ENCODE measurements at places on chromosomes 11 and 22.

DNA sequence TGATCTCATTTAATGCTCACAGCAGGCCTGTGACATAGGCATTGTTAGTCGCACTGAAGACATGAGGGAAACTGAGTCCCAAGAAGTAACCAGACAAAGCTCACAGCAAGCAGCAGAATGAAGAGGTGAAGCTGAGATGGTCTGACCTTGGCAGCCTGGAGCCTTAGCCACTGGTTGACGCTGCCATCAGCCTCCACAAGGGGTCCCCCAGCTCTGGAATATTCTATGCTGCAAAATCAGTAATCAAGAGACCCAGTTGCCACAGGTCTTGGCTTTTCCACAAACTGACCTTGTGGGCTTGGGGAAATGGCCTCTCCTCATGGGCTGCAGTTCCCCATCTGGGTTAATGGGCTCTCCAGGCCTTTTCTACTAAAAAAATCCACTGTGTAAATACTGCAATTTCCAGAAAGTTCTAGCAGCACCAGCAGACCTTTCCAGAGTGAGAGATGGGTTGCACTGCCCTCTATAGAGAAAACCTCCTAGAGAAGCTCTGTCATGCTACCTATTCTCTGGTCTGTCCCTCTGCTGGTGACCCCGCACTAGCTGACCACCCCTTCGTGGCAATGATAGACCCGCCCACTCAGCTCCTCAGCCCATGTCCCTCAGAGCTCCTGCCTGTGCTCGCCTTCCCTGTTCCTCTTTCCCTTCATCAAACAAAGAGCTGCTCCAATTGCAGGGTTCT, 22.6 kb upstream of the ISX start:
- no peak for DNase-seq

- DNase-seq = no peak
Measured at GRCh38 chr11:99693941-99694492, 673.3 kb downstream of the CNTN5 start.

DNA sequence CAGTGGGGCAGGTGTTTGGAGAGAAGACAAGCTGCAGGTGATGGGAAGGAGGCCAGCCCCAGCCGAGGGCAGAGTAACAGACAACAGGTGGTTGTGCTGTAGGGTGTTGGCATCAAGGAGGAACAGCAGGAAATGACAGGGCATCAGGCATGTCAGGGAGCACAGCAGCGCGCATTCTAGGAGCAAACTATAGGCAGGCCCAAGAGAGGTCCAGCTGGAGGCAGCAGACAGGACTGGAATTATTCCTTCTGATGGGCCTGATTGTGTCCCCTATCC, 13.6 kb downstream of the ADM start:
- no peak for DNase-seq

DNA sequence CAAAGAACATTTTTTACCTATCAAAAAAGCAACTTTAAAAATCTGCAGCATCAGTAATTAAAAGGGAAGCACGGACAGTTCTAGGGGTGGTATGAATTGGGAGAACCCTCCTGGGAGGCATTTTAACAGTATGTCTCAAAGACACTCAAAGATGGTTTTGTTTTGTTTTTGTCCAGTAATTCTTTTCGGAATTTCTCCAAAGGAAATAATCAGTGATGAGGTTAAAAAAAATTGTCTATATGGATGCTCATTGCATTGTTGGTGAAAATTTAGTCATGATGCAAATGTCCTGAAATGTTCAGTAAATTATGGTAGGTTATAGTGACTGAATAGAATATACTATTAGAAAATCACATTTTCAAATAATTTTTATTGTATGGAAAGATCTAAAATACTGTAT, 115.1 kb downstream of the ATXN10 start:
- DNase-seq = no peak

GRCh38 chr11:100791860-100792259, 104.8 kb downstream of the ARHGAP42 start:
- no peak for DNase-seq

DNA sequence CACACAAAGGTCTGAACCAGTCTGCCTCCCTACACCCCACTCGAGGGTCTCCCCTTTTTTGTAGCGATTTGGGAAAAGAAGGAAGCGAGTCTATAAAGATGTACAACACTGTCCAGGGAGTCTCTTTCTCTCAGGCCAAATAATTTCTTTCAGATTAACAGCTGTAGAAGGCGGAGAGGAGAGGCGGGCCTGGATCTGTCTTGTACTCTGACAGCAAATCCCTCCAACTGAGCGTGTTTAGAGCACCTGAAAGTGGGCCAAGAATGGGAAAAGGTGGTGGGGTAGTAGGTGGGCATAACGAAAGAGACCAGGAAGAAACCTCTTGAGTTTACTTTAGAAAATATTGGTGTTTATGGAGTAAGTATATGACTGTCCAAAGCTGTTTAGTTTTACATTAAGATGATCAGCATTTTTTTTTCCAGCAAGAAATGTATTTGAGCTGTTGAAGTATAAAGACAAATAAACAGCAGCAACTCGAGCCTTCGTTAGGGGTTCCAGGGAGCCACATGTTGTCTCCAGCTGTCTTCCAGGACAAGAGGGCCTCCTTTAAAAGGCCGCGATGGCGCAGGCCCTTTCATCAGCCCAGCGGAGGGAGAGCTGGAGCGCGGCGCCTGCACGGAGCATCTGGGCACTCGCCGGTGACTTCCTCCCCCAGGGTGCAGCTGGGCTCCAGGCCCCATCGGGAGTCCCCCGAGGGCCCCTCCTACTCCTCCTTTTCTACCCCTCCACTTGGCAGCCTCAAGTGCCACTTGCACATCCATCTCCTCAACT, 34.9 kb downstream of the SCUBE1 start:
- no peak for DNase-seq

DNA sequence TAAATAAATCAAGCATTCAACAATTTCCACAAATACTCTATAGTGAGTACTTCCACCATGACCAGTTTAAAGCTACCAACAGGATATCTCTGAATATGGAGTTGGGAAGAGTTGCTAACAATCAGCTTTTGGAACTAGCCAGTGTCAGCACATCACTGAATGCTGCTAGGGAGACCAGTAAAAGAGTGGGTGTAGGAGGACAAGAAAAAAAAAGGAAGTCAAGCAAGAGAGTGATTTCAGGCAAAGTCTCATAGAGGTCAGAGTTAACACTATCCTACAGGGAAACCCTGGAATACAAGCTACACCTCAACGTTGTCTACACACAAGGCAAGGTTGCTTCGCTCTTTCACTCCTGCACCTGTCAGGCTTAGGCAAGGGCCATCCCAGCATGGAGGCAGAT, 24.2 kb downstream of the EIF3F start:
- DNase-seq = no peak

- DNase-seq = no peak
Measured at GRCh38 chr11:76621868-76622267, 48.7 kb downstream of the LRRC32 start.

DNA sequence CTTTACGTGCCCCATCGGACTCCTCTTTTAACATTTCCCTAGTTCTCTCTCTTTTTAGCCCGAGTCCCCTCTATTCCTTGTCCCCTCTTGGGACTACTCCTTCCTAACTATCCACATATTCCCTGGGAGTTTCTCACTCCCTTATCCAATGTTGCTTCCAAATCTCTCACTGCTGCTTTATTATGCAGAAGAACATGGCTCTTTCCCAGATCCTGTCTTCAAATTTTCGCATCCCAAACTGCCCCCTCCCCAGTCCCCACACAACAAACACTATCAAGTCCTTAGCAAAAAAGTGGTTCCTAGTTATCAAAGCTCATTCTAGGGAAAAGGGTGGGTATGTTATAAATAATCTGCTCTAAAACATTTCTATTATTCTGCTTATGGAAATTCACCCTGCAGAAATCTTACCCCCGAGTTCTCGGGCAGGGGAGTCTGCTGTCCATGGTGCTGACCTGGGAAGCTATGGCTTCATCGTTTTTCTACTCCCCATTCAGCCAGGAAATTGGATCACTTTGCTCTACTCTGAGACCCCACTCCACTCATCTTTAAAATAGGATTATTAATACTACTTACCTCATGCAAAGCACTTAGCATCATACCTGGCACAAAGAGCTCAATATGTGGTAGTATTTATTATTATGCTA, 393.5 kb downstream of the BUD13 start:
- DNase-seq = no peak

DNA sequence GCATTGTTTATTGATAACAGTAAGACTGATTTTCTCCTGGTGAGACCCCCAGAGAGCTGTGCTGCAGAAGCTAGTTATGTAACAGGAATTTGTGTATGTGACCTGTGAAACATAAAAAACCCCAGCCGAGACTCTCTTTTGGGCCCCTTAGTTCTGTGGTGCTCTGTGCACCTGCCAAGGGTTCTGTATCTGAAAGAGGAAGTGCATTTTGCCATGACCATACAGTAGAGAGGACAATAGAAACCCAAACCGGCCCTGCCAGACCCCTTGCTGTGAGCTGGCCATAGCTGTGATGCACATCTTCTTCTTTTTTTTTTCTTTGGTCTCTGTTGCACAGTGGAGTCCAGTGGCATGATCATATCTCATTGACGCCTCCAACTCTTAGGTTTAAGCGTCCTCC, 31.4 kb upstream of the APOL5 start:
- DNase-seq = no peak

- no peak for DNase-seq
Measured at GRCh38 chr11:77175869-77176539, 48.0 kb downstream of the MYO7A start.

- DNase-seq = no peak
Measured at GRCh38 chr22:41245917-41246499, 5.3 kb upstream of the CHADL start.

DNA sequence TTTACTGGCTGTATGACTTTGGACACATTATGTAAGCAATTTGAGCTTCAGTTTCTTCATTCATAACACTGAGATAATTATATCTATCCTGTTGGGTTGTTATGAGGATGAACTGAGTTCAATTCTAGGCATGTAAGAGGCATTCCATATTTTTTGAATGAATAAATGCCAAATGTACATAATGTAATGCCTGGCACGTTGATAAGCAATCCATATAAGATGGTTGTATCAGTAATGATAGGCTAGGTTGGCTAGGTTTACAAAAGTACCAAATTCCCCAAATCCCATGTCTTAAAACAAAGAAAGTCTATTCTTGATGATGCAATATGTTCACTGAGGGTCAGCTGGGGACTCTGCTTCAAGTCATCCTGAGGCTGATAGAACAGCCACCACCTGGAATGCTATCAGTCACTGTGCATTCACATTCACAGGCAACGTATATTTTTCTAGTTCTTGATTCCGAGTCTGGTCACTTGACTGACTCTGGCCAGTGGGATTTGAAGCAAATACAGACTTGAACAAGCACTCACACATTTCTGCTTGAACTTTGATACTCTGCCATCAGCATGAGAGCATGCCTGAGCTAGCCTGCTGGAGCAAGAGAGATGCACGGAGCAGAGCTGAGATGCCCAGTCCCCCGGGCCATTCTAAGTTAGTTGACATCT, 104.0 kb upstream of the TIMP3 start:
- DNase-seq = no peak

DNA sequence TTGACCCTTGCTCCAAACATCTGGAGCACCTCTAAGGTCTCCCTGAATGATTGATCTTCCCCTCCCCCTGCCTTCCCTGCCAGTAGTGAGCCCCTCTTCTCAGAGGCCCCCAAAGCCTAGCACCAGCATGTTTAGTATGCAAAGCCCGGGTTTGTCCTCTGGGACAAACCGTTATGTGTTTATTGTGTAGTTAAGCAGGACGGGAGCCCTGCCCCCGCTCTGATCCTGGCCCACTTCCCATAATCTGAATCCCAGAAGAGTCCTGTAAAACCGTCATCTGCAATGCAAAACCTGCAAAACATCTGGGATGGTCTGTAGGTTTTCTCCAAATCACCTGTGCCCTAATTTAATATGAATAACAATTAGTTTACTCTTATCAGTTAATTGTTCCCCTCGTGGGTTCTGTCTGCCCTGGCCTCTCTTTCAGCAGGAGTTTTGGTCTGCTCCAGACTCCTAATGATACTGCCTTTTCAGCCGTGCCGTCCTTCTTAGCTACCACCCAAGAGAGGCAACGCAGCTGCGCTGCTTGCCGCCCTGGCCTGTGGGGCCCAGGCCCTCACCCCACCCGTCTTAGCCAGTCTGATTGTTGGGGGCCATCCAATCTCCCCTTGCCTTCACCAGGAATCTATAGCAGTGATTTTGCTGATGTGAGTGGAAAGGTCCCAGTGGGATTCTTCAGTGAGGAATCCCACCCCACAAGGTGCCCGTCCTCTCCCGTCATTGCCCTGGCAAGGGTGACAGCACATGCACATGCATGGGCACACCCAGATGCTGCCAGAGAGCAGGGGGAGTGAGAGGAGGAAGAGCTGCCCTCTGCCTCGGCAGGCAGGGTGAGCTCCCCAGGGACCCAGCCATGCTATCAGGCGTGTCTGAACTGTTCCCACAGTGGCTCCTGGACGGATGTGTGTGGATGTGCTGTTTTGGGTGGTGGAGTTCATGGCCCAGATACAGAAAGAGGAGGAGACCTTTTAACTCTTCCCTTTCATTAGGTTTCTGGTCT, 3.0 kb upstream of the B3GAT1 start:
- DNase-seq = no peak

GRCh38 chr11:112841729-112842128, 119.5 kb upstream of the NCAM1 start:
- DNase-seq = no peak

DNA sequence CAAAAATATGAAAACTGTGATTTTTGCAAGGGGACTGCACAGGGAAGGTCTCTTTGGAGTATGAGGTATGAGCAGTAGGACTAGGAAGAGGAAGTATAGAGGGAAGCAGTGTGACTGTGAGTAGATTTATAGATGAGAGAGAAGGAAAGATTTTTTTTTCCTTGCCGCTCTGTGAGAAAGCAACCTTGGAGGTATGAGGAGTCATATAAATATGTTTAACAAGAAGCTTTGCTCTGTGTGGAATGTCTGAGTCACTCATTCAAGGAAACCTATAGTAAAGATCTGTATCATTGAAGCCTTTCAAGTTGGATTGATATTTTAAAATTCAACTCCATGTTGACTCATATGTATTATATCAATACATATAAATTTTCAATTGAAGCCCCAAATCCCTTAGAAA, 26.2 kb downstream of the DNHD1 start:
- DNase-seq = no peak

- no peak for DNase-seq
Measured at GRCh38 chr11:87322568-87322967, 284.8 kb downstream of the TMEM135 start.

DNA sequence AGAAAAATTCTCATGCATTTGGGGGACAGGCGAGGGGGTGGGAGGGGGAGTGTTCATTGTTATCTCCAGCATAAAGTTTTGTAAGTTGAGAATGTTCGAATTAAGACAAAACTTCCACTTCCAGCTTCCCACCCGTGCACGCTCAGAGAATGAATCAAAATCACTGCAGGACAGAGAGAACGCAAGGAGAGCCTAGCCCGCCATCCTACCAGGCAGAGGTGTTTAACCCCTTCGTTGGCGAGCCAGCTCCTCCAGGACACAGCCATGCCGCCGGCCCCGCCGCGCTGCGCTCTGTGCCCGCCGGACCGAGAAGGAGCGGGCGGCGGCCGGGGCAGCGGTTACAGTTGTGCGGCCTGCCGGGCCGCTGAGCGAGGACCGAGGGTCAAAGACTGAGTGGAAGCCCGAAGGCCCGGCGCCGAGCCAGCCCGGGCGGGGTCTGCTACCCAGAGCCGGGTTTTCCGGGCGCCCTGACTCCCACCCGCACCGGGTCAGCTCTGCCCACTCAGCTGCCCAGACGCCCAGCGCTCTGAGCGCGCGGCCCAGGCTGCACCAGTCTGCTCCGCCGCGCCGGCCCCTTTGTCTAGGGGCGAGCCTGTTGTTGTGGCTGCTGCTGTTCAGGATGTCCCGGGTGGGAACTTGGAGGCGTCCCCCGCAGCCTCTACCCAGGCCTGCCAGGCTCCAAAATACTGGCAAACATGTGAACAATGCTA, at the start of gene NOX4:
Gene NOX4 (minus strand): TSS at position 395 of the 710 bp plus-strand sequence. CDS start 129 bp downstream, at position 266.
- DNase-seq = no peak
